NCI-H1417 treated with DMSO at 0.1 percent for 48 hours (cell line): ENCODE measurements at places on chromosomes 16 and 17.

- DNase-seq = no peak
Measured at GRCh38 chr17:50276588-50277356, 2.5 kb downstream of the TMEM92 start.

DNA sequence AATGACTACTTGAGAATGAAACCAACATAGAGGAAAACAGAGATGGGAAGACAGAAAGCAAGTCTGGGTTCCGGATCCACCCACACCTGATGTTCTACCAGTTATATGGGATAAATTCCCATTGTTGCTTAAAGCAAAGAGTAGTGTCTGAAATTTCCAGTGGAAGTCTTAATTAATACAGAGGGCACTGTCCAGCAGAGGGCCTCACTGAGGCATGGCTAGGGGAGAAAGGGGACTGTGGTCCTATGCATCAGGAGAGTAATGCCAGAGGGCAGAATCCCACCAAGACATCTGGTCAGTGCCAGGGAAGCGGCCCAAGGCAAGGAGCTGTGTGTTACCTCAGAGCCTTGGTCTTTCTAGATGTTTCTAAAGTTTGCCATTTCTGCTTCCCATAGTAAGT is 7.5 kb upstream of the UMOD start:
- no peak for DNase-seq

DNA sequence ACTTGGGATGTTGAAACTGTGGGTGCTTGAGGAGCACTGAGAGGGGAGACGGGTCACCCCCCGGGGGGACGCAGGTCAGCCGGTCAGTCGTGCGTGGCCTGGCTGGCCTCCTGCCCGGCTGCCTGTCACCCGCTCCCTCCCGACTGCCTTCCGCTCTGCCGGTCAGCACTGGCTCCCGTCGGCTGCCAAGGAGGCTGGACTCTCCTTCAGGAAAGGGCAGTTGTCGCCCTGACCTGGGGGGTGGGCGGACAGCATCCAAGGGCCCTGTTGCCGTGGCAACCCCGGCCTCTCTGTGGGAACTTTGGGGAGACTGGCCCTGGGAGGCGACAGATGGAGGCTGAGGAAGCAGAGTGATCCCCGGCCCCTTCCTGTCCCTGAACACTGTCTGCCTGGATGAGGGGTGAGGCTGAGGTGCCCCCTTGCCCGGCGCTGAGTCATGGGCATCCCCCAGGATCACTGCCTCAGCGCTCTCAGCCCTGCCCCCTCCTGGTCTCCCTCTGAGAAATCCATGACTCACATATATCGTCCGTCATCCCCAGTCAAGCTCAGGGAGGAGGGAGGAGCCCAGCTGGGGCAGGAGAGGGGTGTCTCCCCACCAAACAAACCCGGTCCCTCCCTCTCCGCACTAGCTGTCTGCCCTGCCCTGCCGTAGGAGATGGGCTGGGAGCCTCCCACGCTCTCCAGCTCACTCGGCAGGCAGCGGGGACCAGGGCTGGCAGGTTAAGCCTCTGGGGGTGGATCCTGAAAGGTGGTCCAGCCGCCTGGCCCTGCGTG is at the start of gene ADGRG1:
TSS of gene ADGRG1 (plus strand) at position 623 of the 774 bp plus-strand sequence. CDS start 21,658 bp downstream, outside the sequence.
- no peak for DNase-seq

GRCh38 chr17:68344701-68345136 is 53.4 kb downstream of the ARSG start:
- no peak for DNase-seq

DNA sequence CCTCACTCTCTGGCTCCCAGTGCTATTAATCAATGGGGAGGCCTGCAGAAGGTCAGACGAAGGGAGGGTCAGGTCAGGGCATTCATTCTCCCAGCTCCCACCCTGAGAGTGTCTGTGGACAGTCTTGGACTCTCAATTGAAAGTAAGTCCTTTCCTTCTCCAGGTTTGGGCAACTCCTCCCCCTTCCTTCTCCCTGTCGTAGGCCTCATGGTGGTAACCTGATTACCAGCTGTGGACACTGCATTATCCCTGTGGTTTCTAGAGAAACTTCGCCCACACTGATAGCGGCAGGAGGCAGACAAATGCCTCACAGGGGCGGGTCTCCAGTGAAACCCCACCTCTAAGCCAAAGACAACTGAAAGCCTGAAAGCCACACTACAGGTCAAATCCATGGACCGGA is 57.7 kb upstream of the SLC25A19 start:
- DNase-seq = no peak

GRCh38 chr17:63439687-63440086 is 6.4 kb downstream of the CYB561 start:
- DNase-seq = no peak

GRCh38 chr16:77995843-77996455 is 26.4 kb upstream of the CLEC3A start:
- DNase-seq = no peak

DNA sequence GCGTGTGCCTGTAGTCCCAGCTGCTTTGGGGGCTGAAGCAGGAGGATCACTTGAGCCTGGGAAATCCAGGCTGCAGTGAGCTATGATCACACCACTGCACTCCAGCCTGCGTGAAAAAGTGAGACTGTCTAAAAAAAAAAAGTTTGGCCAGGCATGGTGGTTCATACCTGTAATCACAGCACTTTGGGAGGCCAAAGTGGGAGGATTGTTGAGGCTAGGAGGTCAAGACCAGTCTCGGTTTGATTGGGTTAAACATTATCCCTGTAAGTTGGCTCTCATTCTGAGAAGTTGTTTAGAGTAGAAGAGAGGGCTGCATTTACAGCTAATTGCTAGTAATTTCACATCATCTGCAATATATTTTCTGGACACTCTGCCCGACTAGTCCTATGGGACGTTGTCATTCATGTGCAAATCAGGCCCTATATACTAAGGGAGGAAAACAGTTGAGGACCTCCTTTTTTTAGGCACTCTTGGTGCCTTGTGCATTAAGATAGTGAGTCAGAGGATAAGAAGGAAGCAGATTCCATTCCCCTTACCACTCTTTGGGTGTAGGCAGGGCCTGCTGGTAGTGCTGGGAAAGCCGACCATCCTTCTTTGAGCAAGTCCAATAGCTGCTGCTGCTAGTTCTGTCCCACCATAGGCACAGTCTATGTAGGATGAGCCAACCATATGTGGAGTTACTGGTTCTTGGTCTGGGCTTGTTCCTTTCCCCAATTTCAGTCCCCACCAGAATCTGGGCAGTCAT is 18.7 kb downstream of the HMOX2 start:
- no peak for DNase-seq

DNA sequence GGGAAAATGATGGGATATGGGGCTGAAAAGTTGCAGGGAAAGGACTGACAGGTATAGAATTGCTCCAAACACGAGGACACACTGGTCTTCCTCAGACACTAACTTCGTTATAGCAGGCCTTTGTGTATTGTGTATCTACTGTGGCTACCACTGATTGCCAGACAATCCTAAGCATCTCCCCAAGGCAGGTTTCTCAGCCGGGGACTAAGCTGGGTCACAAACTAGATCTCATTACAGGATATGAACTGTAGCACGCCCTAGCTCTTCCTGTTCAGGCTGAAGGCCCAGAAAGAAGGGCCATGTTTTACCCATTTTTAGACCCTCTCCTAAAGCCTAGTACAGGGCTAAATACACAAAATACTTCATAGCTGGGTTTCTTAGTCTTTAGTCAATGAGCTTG is 5.1 kb upstream of the RANGRF start:
- no peak for DNase-seq

DNA sequence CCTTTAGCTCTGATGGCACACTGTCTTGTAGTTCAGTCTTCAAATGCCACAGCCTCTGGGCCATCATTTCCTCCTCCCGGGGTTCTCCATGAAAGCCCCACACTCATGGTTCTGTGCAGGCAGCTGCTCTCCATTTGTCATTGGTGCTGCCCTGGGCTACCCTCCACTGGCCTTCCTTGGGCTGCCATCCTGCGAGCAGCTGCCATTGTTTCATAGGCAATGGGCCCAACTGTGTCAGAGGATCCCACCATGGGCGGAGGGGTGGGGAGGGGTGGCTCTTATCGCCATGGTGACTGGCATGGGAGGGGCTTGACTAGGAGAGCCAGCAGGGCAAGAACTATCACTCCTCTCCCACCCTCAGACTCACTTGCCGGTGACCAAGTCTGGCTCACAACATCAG is 38.6 kb upstream of the BRD7 start:
- no peak for DNase-seq

- DNase-seq = no peak
Measured at GRCh38 chr16:13436641-13437412, 483.1 kb upstream of the ERCC4 start.

- no peak for DNase-seq
Measured at GRCh38 chr17:81315129-81315884, 20.2 kb upstream of the SLC38A10 start.

DNA sequence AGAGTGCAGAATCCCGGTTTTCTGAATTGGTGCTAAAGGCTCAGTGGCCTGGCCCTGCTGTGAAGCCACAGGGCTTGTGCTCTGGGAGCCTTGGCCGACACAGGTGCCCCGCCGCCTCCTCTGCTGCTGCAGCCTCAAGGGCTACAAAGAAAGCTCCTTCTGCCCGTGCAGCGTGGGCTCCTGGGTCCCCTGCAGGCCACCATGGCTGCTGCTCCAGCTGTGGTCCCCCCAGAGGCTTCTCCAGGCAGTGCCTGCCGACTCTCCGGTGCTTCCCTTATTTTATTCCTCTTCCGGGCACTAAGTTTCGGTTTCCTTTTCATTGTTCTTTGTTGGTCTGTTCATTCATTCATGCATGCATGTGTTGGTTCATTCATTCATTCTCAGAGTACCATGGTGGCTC is 53.1 kb downstream of the CMIP start:
- DNase-seq = no peak
